ENCODE measurements at places on chromosomes 5 and 9.

GRCh38 chr5:40762705-40763104, 6.9 kb upstream of the TTC33 start:
- no peak overlapping the region for H3K4me3 ChIP-seq
- H3K4me1 ChIP-seq, result no peaks in the 10 kb centered on the region
- H3K36me3 ChIP-seq, result peaks cover 12% of the 10 kb centered on the region
- no peak overlapping the region for H3K27ac ChIP-seq
- no peaks in the 10 kb centered on the region for H3K27me3 ChIP-seq
- no peak for DNase-seq

GRCh38 chr5:151661968-151662732, 24.6 kb downstream of the SPARC start:
- no peaks in the 10 kb centered on the region for H3K4me1 ChIP-seq
- H3K36me3 ChIP-seq, result peaks cover 7% of the 10 kb centered on the region
- DNase-seq, result no peak
- no peak overlapping the region for H3K4me3 ChIP-seq

- H3K4me1 ChIP-seq, result no peaks in the 10 kb centered on the region
- no peak overlapping the region for H3K4me3 ChIP-seq
- DNase-seq, result no peak
- H3K36me3 ChIP-seq, result no peaks in the 10 kb centered on the region
- no peaks in the 10 kb centered on the region for H3K27me3 ChIP-seq
- H3K27ac ChIP-seq, result no peak overlapping the region
Observed at GRCh38 chr5:62778316-62779009, 199.8 kb downstream of the LRRC70 start.

- no peak overlapping the region for H3K4me3 ChIP-seq
- no peaks in the 10 kb centered on the region for H3K27me3 ChIP-seq
- no peaks in the 10 kb centered on the region for H3K36me3 ChIP-seq
- no peak overlapping the region for H3K27ac ChIP-seq
- H3K4me1 ChIP-seq, result no peaks in the 10 kb centered on the region
Observed at GRCh38 chr9:137647096-137647714, 28.4 kb downstream of the EHMT1 start.

DNA sequence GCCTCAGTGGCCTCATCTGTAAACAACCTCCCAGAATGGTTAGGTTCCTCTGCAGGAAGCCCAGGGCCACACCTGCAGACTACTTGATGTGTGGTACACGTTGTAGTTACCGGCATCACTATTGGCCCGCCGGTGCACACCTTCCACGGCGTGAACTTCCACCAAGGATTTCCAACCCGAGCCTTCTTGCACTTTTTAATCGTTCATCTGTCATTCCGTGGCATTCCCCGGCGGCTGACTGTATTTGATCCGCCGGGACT, 5.3 kb upstream of the TRIM41 start:
- peak overlapping the region; percentile 75 for H3K27ac ChIP-seq
- no peaks in the 10 kb centered on the region for H3K36me3 ChIP-seq
- H3K4me1 ChIP-seq, result peaks cover 37% of the 10 kb centered on the region
- H3K4me3 ChIP-seq, result peak overlapping the region; percentile 48
- no peaks in the 10 kb centered on the region for H3K27me3 ChIP-seq

DNA sequence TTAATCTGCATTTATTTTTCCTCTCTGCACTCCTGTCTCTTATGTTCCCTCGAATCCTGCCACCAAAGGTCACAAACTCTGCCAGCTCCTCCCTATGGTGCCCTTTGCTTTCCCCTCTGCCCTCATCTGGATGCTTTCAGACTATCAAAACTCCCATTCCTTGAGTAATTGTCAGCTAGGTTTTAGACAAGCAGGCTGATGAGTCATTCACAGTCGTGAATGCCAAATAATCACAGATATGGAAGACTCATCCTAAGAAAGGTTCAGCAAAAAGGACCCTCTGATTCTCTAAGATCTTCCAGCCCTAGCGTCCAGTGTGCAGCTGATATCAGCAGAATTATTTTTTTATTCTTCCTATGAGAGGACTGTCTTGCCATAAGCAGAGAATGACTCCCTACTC, 104.5 kb upstream of the NUDT12 start:
- H3K4me1 ChIP-seq, result no peaks in the 10 kb centered on the region
- no peaks in the 10 kb centered on the region for H3K27me3 ChIP-seq
- DNase-seq, result no peak
- no peaks in the 10 kb centered on the region for H3K36me3 ChIP-seq
- H3K4me3 ChIP-seq, result no peak overlapping the region
- H3K27ac ChIP-seq, result no peak overlapping the region

- H3K36me3 ChIP-seq, result no peaks in the 10 kb centered on the region
- DNase-seq, result no peak
- H3K4me3 ChIP-seq, result no peak overlapping the region
- no peaks in the 10 kb centered on the region for H3K27me3 ChIP-seq
Observed at GRCh38 chr5:14187660-14188059, 44.5 kb downstream of the TRIO start.

GRCh38 chr9:19648672-19649071, 140.2 kb downstream of the SLC24A2 start:
- no peak overlapping the region for H3K27ac ChIP-seq
- no peak overlapping the region for H3K4me3 ChIP-seq
- H3K4me1 ChIP-seq, result no peaks in the 10 kb centered on the region

GRCh38 chr9:21689854-21690253, 112.6 kb upstream of the MTAP start:
- DNase-seq, result no peak
- no peaks in the 10 kb centered on the region for H3K36me3 ChIP-seq
- H3K27me3 ChIP-seq, result no peaks in the 10 kb centered on the region
- H3K27ac ChIP-seq, result no peak overlapping the region
- no peak overlapping the region for H3K4me3 ChIP-seq
- peaks cover 13% of the 10 kb centered on the region for H3K4me1 ChIP-seq

GRCh38 chr9:127104581-127105311, 17.7 kb downstream of the ANGPTL2 start:
- no peak overlapping the region for H3K4me3 ChIP-seq
- peaks cover 41% of the 10 kb centered on the region for H3K36me3 ChIP-seq
- H3K27me3 ChIP-seq, result no peaks in the 10 kb centered on the region
- DNase-seq, result no peak
- no peak overlapping the region for H3K27ac ChIP-seq

GRCh38 chr5:126415789-126416188, 7.4 kb upstream of the GRAMD2B start:
- no peak overlapping the region for H3K4me3 ChIP-seq
- no peaks in the 10 kb centered on the region for H3K27me3 ChIP-seq
- H3K4me1 ChIP-seq, result peaks cover 37% of the 10 kb centered on the region
- H3K27ac ChIP-seq, result peak overlapping the region; percentile 83
- no peaks in the 10 kb centered on the region for H3K36me3 ChIP-seq
- DNase-seq, result no peak
